ENCODE measurements at places on chromosomes 12 and 14.

- DNase-seq, result no peak
Measured at GRCh38 chr12:131075611-131076010, 121.9 kb downstream of the ADGRD1 start.

- DNase-seq, result no peak
Measured at GRCh38 chr12:127008755-127009403, 1258.1 kb upstream of the TMEM132C start.

GRCh38 chr12:21296348-21296747 is 38.4 kb downstream of the SLCO1A2 start:
- no peak for DNase-seq

DNA sequence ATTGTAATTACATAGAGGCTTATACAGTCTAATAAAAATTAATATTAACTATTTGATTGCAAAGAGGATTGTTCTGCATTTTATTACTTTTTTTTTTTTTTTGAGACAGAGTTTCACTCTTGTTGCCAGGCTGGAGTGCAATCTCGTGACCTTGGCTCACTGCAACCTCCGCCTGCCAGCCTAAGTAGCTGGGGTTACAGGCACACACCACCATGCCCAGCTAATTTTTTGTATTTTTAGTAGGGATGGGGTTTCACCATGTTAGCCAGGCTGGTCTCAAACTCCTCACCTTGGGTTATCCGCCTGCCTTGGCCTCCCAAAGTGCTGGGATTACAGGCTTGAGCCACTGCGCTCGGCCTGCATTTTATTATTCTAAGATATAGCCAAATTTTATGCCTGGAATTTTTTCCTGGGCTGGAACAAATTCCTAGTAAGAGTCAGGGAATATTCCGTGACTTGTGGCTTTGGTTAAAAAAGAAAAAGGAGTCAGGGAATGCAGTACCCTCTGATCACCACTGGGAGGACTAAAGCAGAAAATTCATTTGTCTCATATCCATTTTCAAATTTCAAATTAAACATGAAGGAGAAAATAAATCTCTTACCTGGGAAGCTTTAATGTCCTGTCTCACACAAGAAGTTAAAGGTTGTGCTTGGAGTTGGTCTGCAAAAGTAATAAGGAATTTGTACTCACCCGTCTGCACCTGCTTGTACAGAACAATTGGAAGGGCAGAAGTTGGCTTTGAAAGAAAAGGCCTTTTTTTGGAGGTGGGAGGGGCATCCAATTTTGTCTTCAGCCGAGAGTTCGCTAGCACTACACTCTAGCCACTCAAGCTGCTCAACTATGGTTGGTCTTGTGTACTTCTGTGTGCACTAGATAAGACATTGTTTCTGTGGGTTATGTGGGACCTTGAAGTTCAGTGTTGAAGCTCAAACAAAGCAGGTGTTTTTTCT is 8.7 kb downstream of the MARK3 start:
- peak; percentile 38 for DNase-seq

- DNase-seq, result no peak
Measured at GRCh38 chr14:57982804-57983634, 117.1 kb upstream of the SLC35F4 start.

- no peak for DNase-seq
Measured at GRCh38 chr14:23362200-23362599, 2.8 kb downstream of the EFS start.

DNA sequence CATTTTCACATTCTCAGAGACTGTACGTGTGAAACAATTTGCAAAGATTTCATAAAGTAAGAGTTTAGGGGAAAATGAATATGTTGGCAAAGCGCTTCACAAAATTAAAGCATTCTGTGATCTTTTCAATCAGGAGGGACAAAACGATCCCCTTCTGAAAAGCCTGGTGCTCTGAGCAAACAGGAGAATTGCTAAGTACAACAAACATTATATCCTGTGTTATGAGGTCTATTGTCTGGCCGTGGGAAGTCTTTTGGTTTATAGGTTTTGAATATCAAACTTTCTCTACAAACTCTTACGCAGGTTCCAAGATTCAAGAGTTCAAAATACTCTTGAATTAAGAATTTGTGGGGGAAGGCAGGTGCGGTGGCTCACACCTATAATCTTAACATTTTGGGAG is 7.2 kb upstream of the FOXN3 start:
- DNase-seq, result no peak

DNA sequence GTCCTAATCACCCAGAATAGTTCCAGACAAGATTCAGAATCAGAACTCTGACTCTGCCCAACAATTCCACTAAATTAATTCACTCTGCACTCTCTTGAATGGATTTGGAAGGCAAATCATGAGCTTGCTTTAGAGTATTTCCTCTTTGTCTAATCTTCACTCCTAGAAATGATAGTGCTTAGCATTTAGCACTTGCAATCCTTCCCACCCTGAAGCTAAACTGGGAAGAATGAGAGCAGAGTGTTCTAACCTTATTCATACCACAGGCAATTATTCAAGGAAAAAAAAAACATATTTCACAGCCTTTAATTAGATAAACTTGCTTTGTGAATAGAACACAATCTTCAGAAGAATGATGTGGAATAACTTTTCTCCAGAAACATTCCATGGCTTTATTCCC is 264.6 kb downstream of the PAWR start:
- no peak for DNase-seq

DNA sequence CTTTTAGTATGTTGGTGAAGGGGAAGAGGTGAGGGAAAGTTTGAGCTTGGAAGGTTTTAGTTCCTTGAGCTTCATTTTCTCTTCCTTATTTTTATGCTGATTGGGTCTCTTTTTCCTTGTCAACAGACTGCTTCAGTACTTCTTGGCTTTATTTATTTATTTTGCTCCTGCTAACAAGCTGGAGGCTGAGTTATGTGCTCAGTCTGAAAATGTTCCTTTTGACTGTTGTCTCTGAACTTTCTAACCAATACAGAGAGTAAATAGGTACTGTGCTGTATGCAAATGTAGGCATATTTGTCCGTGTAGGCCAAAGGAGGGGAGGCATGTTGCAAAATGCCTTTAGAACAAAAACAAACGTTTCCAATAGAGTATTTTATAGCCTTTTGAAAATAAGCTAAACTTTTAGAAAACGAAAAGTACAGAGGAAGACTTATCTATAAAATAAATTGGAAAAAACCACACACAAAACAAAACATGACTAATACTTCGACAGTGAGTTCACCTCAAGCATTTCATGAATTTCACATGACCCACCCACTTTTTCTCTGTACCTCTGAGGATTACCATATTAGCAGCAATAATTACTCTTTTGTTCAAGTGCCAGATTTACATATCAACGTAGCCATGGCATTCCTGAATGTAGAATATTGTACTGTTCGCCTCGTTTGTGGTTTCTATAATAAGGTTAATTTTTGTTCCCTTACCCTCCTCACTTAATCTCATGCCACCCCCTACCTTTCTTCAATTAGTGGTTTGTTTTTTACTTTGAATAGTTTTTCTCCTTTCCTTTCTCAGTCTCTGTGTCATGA is 4.7 kb upstream of the CREBL2 start:
- DNase-seq, result no peak

- no peak for DNase-seq
Measured at GRCh38 chr14:90608281-90608680, 207.9 kb downstream of the TTC7B start.

DNA sequence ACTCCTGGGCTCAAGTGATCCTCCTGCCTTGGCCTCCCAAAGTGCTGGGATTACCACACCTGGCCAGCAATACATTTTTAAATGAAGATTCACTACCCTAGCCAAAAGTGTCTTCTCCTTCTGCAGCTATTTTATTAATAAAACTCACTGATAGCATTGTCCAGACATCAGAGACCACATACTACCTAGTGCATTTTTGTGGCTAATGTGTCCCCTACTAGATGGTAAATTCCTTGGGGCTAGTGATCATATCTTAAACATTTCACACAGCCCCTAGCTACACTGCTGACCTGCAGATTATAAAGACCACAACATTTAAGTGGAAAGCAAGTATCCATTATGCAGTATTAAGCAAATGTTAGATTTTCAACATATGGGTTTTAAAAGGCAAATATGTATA is 17.0 kb downstream of the DTD2 start:
- no peak for DNase-seq

- DNase-seq, result peak; percentile 39
Measured at GRCh38 chr12:1206118-1206734, 215.2 kb downstream of the ERC1 start.

- no peak for DNase-seq
Measured at GRCh38 chr14:88043529-88044443, 38.9 kb downstream of the GPR65 start.

- DNase-seq, result no peak
Measured at GRCh38 chr12:3461391-3461790, 29.6 kb upstream of the PRMT8 start.

DNA sequence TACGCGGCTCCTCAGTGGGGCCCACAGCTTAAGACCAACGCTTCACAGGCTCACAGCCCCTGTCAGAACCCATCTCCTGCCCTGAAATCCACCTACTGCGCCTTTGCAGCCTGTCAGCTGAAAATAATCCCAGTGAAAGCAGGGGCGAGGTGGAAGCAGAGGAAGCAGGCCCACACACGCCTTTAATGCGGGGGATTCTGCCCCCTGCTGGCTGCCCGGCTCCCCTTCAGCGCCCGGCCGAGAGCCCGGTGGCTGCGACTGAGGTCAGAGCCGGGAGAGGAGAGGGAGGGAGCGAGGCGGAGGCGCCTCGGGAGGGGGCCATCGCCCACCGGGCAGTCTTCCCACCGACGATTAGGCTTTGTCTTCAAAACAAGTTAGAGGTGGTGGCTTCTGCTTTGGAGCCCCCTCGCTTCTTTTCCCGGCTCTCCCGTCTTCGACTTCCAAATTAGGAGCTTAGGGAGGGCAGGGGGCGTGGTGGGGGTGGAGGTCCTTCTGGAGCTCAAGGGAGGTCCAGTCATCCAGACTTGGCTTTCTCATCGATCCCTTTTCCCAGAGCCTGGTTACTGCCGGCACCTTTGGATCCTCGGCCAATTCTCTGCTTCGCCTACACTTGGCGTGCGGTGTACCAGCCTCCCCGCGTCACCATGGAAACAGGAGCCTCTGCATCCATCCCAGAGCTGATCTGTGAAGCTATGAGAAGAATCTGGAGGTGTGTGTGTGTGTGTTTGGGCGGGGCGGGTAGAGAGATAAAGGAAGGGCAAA is 25.2 kb upstream of the RND1 start:
- DNase-seq, result peak; percentile 76

- no peak for DNase-seq
Measured at GRCh38 chr12:132194056-132194455, 49.8 kb downstream of the NOC4L start.

- no peak for DNase-seq
Measured at GRCh38 chr12:120680165-120680738, 6.7 kb upstream of the MLEC start.

DNA sequence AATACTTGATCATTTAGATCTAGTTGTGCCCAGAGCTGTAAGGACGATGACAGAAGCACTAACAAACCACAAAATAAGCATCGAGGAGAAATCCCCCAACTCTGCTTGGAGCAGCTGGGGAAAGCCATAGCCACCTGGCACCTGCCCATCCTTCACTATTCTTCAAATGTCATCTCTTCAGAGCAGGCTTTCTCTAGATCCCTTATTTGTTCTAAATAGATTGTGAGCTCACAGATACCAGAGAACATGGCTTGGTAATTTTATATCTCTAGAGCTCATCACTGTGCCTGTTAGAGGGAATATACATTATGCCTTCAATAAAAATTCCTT is 50.9 kb downstream of the GRIP1 start:
- DNase-seq, result no peak

DNA sequence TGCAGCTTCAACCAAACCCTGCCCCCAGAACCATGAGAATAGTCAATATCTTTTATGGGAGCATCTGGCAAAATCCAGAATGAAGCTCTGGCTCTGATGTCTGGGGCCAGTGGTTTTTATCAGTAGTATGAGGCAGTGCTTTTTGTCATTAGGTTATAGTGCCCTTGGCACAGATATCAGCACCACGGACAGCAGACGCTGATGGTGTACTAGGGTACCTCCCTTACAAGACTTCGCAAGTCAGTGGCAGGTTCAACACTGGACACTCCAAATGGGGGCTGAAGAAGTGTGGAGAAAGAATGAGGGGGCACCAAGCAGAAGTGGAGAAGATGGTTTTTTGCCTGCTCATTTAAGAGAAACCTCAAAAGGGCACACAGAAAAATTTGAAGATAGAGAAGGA is 68.2 kb upstream of the E2F7 start:
- DNase-seq, result peak; percentile 58

- DNase-seq, result no peak
Measured at GRCh38 chr14:91385224-91385623, 32.4 kb downstream of the CCDC88C start.

DNA sequence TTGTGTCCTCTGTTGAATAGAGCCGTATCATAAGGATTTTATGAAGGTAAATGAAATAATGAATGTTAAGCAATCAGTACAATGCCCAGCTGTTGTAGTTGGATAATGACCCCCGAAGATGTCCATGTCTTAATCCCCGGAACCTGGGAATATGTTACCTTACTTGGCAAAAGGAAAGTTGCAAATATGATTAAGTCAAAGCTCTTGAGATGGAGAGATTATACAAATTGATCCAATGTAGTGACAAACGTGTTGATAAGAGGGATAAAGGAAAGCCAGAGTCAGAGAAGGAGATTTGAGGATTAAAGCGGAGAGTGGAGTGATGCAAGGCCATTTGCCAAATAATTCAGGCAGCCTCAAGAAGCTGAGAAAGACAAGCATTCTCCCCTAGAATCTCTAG is 19.2 kb upstream of the MGAT4C start:
- no peak for DNase-seq

- DNase-seq, result peak; percentile 65
Measured at GRCh38 chr14:65412856-65413738, 567 bp downstream of the FUT8 start.

GRCh38 chr14:67539116-67539515 is 6.0 kb downstream of the PLEKHH1 start:
- no peak for DNase-seq

DNA sequence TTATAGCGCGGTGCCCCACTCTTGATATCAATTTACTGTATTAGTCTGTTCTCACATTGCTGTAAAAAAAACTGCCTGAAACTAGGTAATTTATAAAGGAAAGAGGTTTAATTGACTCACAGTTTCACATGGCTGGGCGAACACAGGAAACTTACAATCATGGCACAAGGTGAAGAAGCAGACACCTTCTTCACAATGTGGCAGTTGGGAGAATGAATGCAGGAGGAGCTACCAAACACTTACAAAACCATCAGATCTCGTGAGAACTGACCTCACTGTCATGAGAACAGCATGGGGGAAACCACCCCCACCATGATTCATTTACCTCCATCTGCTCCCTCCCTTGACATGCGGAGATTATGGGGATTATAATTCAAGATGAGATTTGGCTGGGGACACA is 42.3 kb downstream of the FBXO34 start:
- no peak for DNase-seq

- no peak for DNase-seq
Measured at GRCh38 chr14:62003701-62004100, 241.5 kb downstream of the SNAPC1 start.

DNA sequence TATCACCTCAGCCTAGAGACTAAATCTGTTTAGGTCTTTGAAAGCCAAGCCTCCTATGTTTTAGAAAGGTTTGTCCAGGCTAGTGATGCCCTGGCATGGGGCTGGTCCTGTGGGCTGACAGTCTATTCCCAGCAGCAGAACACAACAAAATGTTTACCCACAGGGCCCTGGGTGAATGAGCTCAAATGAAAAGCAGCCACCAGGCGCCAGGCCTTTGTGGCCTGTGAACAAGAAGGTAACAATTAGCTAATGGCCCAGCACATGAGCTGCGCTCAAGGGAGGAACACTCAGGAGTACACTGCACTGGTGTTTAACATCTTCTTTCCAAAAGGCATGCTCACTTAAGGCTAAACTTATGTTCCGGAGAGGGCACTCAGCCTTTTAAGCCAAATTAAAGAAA is 202.2 kb downstream of the MON2 start:
- DNase-seq, result no peak

- peak; percentile 38 for DNase-seq
Measured at GRCh38 chr12:89695100-89695499, 13.5 kb downstream of the ATP2B1 start.

Measured in endothelial cell of umbilical vein (primary cell).